ENCODE measurements at places on chromosomes 11 and 22.

- DNase-seq = no peak
Measured at GRCh38 chr11:40246983-40247382, 1212.5 kb downstream of the LRRC4C start.

DNA sequence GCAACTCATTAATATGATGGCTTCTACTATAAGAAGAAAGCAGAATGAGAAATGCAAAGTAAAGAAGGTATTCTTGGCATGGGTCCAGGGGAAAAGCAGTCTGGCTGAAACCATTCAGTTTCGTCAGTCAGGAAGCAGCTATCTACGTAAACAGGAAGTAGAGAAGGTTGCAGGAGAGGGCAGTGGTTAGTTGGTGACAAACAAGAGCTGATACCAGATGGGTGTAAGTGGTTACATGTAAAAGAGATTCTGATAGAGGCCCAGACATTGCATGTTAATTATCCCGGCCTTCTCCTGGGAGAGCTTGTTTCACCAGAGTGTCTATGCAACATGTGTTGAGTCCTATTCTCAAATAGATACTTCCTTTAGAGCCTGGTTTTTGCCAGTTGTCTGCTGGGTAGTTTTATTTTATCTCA is 58.4 kb upstream of the PSMA1 start:
- DNase-seq = peak; percentile 46

DNA sequence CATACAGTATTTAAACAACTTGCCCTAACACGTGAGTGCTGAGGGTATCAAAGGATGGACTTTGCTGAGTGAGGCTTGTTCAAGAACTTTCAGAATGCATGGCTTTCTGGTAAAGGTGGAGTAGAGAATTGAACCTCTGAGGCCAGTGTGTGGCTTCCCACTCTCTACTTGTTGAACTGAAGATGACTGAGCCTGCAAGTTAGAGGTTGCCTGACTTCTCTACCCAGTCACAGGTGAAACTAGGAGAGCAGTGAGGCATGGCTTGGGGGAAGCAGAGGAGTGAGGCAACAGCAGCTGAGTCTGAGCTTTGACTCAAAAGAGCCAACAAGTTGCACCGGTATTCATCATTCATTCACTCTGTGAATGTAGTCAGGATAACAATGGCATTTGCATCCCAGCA is 256.4 kb upstream of the SESN3 start:
- DNase-seq = no peak

- no peak for DNase-seq
Measured at GRCh38 chr11:69245491-69246345, 48.2 kb upstream of the MYEOV start.

DNA sequence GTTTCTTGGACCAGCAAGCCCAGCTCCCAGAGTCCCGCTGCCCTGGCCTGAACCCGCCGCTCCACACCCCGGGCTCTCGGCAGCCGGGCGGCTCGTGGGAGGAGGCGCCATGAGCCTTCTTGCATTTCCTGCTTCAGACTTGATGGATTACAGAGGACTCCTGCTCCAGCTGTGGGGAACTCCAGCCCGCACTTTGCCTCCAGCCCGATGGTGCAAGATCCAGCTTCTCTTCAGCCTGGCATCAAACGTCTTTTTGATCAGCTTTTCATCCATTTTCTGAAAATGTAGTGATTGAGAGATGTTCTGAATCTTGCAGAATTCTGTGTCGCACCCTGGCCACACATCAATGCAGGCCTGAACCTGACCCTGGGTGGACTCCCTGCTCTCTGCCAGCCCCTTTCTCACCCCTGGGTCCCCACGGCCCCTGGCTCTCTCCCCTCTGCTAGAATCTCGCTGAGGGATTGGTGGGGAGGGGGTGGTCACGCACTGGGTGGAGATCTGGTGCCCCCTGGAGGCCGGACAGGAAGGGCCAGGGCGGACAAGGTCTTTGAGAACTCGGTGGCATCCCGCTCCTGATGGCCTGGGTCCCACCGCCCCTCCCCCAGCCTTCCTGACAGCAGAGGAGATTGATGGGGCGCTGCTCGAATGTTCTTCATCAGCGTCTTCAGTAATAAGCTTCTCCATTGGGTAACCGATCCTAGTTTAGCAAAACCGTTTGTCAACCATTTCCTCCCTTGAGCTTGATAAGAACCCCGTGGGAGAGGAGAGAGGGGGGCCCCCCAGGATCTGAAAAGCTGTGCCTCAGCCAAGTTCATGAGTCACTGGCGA is 12.1 kb upstream of the NFAM1 start:
- peak; percentile 88 for DNase-seq
